Hair follicular keratinocyte (primary cell): ENCODE measurements at places on chromosomes 11 and 22. TPM values are rescaled to one million over a fixed set of nuclear protein-coding genes. Genes with fewer than 3 reads are reported as not detected.

DDX6 gene
- total RNA-seq, result 42.8 and 44.3 TPM in 2 replicates

TMEM258 gene
- total RNA-seq, result 94.1 and 112 TPM in 2 replicates

USH1C gene
- not detected in 2 replicates for total RNA-seq

CD3G gene
- total RNA-seq, result not detected in 2 replicates

CD81 gene
- 131 and 161 TPM in 2 replicates for total RNA-seq

HBG1 gene
- total RNA-seq, result not detected in 2 replicates

ACR gene
- not detected in 2 replicates for total RNA-seq
